ENCODE measurements at places on chromosomes 3 and 15.

- DNase-seq = no peak
These were observed 305.1 kb downstream of the LSAMP start for GRCh38 chr3:116140100-116140689.

- no peak for DNase-seq
These were observed 38.6 kb downstream of the FBXL2 start for GRCh38 chr3:33315826-33316225.

DNA sequence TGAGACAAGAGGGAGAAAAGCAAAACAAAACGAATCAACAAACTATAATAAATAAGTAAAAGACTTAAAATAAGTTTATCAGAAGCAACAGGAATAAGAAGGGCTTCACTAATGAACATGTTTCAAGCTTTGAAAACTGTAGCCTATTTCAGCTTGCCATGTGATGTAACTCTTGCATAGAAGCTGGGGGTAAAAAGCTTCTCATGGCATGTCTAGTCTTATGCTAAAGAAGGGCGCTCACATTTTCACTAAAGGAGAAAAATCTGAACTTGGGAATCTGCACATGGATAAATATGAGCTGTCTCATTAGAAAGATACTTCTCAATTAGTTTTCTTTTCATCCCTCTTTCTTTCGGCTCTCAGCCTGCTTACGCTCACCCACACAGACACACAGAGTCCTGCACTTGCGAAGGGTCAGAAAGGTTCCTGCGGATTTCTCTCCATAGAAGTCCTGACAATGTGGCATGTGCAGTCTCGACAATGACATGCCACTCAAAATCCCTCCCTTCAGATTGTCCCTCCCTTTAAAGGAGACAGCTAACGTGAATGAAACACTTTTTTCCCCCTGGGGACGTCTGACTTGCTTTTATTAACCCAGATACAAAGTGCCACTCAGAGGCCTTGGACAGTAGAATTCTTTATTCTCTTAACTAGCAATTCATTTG is 568.9 kb upstream of the NR2F2 start:
- no peak for DNase-seq

GRCh38 chr3:11551036-11551435 is 92.7 kb downstream of the VGLL4 start:
- DNase-seq = no peak

- DNase-seq = no peak
These were observed 739.7 kb upstream of the DPPA4 start for GRCh38 chr3:110077093-110077492.

DNA sequence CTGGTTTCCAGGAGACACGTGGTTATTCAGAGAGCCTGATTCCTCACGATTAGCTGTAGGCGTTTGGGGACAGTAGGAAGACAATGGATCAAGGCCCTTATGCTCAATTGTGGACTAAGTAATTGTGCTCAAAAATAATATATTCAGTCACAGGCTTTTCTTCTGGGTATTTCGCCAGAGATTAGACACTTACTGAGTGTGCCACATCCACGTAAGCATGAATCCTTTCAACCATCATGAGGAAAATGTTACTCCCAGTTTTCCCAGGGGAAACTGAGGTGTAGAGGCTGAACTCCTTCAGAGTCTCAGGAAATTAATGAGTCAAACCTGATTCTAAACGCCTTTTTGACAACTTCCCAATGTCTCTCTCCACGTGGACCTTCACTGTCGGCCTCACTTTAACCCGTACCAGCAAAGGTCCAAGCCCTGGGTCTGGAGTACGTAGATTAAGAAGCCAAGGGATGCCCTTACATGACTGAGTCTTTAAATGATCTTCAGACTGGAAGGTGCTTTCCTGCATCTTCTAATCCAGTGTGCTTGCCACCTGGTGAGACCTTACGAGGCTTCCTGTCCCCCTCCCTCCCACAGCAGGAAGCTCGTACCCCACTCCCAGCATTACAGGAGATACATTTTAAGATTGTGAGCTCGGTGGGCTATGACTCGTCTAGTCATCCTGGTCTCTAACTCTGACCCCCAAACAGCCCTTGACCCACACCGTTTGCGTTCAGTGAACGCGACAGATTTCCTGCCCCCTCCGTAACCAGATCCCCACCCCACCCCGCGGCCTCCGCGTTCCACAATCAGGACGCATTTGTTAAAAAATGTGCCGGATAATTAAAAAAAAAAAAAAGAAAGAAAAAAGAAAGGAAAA is 1.7 kb downstream of the PKM start:
- DNase-seq = no peak

DNA sequence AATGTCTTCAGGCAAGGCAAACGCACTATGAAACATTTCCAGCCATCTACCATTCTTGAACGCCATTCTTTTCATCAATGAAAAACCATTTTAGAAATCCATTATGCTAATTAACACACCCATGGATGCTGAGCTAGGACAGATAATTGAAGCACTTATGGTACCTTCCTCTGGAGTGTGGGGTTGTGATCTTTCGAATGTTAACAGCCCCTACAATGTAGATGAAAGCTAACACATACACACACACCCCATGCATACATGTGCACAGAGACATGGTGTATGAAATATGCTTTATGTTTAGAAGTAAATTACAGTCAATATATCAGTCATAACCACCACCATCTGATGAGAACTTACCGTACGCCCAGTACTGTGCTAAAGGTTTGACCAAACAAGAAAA is 189.1 kb downstream of the SHQ1 start:
- no peak for DNase-seq

DNA sequence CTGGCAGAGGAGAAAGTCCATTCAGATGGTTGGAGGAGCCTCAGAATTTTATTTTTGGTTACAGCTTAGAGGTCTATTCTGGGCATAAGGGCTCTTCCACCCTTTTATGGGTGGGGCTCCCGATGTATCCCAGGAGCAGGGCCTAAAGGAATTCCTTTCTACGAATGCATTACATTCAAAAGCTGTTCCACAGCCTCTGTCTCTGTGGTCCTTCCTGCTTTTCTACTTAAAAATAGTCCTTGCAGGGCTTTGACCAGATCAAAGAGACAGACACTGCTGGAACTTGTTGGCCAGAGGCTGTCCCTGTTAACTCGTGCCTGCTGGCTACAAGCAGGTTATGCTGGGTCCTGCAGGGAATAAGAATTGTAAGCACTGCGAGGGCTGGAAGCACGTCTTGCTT is 14.4 kb upstream of the NOX5 start:
- no peak for DNase-seq

- no peak for DNase-seq
These were observed 51.0 kb downstream of the EOMES start for GRCh38 chr3:27671101-27671500.

DNA sequence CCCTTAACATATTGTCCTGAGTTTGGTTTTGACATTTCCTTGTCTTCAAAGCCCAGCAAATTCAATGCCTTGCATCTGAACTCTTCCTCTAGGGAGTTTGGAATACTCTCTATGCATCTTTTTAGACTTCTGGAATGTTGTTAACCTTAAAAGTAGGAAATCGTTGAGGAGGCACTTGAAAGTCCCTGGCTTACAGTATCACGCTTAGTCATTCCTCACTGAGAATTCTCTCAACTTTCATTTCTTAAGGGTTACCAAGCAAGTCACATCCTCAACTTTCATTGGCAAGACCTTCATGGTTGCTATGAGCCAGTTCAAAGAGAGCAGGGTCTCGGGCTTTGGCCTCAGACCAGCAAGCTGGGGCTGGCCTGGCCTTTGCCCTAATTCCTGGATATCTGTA is 89.9 kb downstream of the ASB7 start:
- no peak for DNase-seq

DNA sequence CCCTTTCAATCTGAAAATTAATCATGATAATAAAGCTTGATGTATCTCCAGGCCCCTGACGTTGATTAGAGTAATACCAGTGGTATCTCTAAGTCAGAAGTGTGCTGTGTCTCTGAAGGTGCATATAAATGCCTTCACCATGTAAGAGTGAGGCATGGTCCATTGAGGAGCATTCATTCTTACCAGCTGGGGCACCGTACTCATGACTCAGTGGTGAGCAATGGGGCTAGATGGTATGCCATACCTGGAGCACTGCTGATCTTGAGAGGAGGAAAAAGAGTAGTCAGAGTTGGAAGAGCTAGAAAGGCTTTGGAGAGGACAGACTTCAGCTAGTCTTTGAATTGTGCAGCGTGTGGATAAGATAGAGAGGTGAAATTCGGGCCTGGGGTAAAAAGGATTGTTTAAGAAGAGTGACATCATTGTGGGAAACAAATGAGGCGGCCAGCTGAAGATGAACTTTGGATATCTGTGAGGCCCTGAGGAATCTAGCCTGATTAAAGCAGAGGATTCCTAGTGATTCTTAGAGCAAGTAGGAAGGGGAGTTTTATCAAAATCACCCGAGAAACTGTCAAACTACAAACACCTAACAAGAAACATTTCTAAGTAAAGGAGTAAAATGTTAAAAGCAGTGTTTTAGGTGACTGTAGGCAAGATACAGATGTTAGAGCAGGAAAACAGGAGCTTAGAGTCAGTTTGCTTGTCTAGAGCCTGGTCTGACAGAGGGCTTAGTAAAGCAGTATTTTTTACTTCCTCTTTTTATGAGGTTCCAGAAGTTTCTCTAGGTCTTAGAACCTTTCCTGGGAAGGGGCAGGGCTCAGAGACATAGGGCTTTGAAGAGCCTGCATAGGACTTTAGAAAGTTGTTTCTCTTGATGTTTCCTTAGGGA is 13.6 kb downstream of the TMOD3 start:
- no peak for DNase-seq

DNA sequence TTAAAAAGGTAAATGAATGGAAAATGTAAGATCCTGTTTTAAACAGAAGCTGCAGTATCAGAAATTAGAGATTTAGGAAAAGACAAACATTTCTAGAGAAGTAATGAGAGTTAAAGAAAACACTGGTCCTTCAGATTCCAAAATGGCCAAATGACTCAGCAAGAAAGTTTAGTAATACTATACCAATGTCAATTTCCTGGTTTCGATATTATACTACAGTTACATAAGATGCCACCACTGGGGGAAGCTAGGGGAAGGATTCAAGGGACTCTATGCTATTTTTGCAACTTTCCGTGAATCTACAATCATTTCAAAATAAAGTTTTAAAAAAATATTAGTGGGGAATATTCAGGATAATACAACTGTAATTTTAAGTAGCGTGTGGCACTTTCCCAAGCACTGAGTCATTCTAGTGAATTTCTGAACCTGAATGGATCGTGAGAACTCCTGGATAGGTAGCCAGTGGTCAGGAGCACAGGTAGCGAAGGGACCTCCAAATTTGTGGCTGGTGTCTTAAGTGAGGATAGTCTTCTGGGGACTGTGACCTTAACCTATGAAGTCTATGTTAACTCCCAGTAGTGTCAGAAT is 37.6 kb downstream of the TMCC1 start:
- no peak for DNase-seq

DNA sequence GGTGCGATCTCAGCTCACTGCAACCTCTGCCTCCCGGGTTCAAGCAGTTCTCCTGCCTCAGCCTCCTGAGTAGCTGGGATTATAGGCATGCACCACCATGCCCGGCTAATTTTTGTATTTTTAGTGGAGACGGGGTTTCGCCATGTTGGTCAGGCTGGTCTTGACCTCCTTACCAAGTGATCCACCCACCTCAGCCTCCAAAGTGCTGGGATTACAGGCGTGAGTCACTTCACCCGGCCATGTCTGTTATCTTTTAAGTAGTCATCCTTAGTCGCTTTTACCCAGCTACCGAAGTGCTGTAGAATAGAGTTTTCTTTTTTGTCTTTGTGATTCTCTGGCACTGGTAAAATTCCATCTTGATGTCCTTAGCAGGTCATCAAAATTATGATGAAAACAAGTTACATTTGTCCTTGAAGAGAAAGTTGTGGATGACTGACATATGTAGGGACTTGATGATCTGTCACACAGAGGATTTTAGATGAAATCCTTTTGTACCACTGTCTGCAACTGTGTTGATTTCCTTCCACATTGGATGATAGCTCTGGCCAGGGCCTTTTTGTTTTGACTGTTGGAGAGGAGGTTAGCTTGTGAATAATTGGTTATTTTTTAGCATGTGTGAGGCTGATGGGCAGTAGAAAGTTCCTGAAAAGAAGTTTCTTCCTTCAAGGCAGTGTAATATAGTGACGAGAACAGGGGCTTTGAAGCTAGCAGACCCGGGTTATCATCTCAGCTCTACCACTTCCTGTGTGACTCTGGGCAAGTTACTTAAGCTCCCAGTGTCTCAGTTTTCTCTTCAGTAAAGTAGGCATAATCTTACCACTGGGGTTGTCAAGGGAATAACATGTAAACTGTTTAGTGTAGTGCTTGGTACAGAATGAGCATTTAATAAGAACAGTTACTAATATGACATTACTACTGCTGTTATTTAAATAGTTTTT is 18.8 kb downstream of the ATG7 start:
- no peak for DNase-seq

- no peak for DNase-seq
These were observed 57.8 kb downstream of the CDC25A start for GRCh38 chr3:48130321-48130904.

GRCh38 chr3:117059067-117059955 is 349.7 kb downstream of the TUSC7 start:
- DNase-seq = no peak

- DNase-seq = no peak
These were observed 681 bp downstream of the CTDSPL start for GRCh38 chr3:37862219-37862902.

- no peak for DNase-seq
These were observed 24.0 kb downstream of the LNP1 start for GRCh38 chr3:100425316-100425715.

DNA sequence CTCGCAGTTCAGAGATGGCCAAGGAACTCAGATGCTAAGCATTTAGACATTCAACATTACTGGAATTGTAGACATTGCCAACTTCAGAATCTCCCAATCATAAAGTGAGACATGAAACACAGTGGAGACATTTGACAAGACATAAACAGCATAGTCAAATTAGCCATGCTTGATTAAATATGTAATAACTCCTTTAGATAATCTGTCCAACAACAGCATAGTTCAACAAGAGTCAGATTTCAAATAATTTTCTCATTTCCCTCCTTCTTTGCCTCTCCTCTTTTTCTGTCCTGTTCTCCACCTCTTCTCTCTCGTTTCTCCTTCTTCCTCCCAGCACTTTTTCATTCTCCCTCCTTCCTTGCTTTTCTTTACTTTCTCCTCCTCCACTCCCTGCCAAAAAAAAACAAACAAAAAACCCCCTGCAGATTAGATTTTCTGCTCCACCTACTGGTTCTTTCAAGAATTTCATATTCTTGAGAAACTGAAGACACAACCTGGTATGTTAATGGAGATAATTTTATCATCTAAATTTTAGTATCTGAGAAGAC is 20.2 kb downstream of the CPOX start:
- no peak for DNase-seq

- no peak for DNase-seq
These were observed 44.4 kb downstream of the AQP9 start for GRCh38 chr15:58182460-58183163.

- DNase-seq = peak; percentile 2
These were observed 276.7 kb downstream of the ADAMTSL3 start for GRCh38 chr15:83930392-83931212.

DNA sequence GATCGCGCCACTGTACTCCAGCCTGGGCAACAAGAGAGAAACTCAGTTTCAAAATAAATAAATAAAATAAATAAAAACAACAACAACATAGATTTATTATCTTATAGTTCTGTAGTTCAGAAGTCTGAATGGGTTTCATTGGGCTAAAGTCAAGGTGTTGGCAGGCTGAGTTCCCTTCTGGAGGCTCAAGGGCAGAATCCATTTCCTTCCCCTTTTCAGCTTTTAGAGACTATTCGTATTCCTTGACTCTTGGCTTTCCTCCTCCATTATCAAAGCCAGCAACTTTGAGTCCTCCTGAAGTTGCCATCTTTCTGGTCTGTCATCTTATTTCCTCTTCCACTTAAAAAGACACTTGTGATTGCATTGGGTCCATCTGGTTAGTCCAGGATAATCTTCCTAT is 12.1 kb downstream of the BLM start:
- no peak for DNase-seq

All from NCI-H1417 treated with DMSO at 0.1 percent for 48 hours (cell line).